ENCODE measurements at places on chromosomes 1 and 21.
A peak's percentile ranks its signal among the peaks of the same experiment; 100 is the strongest.

GRCh38 chr1:221272940-221273339, 393.7 kb downstream of the HLX start:
- DNase-seq, result no peak

DNA sequence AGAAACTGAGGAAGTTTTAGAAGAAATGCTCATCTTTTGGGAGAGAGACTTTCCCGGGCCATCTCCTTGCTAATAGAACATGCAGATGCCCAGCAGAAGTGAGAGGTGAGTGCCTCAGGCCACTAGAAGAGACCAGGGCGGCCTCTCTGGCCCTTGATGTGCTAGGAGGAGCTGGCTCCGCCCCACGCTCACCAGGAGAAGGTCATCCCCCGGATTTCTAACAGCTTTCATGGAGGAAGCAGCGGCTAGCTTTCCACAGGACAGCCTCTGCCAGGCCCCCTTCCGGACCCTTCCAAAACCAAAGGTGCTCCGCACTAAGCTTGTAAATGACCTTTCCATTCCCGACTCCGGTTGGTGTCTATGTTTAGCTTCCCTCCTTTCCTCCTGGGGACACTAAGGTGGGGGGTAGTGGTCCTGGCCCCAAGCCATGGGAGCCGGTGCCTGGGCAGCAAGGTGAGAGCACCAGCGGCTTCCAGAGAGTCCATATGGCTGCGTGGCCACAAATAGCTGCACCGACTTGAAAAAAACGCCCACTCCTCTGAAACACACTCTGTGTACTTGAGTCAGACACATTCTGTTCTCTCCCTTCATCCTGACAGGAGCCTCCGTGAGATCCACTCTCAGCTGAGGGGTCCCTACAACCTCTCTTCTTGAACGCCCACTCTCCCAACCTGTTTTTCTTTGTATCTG, 249.9 kb downstream of the TNR start:
- no peak for DNase-seq

DNA sequence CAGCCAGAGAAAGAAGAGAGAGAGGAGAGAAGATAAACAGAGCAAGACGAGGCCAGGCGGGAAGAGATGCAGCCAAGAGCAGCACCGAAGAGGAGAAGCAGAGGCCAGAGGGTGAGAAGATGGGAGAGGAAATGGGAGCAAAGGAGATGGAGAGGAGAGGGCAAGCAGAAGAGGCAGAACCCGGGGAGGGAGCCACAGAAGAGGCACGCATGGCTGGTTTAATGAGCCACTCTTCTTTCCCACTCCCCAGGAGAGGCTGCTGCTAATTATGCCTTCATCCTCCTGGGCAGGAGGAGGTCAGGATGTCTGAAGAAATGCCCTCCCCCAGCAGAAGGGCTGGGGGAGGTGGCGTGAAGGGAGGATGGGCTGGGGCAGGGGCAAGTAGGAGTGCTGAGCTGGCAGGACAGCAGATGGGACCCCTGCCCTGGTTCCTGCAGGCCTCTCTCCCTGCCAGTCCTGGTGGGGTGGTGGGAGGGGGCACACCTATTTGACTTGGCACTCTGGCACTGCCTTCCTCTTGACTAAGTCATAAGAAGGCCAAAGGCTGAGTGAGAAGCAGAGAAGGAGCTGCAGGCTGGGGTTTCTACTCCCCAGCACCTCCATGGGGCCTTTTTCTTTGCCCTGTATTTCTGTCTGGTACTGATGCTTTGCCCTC, 32.3 kb downstream of the KIRREL1 start:
- no peak for DNase-seq

DNA sequence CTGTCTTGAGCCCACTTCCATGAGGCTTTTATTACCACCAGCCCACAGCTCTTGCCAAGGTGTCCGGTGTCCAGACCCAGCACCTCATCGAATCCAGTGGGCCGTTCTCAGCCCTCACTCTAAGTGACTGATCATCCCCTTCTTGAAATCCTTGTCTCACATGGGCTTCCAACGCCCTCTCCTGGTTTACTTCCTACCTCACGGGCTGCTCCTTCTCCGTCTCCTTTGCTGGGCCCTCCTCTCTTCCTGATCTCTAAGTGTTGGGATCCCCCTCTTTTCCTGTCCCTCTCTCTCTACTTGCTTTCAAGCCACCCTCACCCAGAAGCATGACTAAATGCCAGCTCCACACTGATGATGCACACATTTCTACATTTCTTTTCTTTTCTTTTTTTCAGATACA, 9.0 kb upstream of the RHBG start:
- DNase-seq, result peak; percentile 53

DNA sequence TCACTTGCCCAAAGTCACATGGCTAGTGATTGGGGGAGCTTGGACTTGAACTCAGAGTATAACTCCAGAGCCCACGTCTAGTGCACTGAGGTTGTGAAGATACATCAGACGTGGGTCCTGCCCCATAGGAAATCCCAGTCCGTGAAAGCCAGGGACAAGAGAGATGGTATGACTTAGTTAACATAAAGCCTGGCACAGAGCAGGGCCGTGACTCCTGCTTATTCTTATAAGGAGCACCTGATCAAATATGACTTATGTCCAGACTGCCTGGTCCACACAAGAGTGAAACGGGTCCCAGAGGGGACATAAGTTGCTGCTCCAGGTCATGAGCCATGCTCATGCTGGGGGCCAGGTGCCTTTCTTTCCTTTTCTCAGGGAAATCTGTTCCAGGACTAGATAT, 166.3 kb upstream of the USP24 start:
- DNase-seq, result no peak

GRCh38 chr1:233006108-233006507, 55.7 kb downstream of the NTPCR start:
- DNase-seq, result no peak

DNA sequence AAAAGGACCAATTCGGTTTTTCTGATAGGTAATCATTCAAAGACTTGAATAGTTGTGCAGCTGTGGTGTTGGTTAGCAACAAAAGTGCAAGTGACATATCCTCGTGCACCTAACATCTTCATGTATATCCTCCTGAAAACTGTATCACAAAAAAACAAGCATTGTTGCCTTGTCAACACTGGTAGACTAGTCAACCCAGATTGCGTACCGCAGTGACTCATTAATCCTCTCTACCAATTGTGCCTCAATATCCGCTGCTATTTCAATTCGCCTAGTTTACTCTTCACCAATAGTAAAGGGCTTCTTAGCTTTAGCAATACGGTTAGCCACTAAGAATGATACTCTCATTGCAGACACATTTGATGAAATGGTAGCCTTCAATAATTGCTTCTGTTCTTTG, 3.5 kb downstream of the HHAT start:
- DNase-seq, result no peak

- DNase-seq, result no peak
Observed at GRCh38 chr1:5865774-5866173, 126.5 kb downstream of the NPHP4 start.

DNA sequence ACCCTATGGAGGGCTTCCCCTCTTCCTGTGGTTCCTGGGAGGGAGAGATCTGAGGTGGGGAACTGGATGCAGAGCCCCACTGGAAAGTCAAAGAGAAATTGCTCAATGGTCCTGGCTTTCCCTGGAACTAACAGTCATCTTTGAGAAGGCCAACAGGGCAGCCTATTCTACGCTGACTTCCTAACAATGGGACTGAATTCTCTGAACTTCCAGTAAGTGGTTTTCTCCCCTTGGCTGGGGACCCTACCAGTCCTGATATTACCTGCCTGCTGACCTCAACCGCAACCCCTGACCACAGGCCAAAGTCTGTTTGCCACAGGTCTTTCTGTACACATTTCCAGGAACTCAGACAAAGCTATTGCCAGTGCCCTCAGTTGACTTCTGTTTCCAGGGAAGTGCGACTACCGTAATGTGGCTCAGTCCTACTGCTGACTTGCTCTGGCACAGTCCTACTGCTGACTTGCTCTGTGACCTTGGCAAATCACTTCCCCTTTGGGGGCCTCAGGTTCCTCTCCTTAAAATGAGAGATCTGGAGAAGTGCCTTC, 55.3 kb downstream of the C8B start:
- no peak for DNase-seq

DNA sequence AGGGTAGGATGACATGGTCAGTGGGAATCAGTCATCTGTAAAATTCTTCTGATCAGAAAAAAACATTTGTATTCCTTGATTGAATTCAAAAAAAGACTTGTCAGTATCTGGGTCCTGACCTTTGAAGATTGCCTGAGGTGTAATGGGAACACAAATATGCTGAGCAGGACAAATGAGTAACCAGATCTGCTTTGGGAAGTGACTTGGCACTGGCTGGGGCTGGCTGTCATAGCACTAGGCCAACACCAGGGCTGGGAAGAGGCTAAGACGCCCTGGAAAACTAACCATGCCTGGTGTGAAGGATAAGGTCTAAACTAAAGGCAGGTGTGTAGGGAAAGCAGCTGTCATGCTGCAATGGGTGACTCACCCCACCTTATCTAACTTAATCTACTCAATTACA, 452.9 kb upstream of the BEND5 start:
- DNase-seq, result no peak

- DNase-seq, result no peak
Observed at GRCh38 chr1:54818461-54819194, 17.5 kb upstream of the TTC22 start.

- DNase-seq, result peak; percentile 23
Observed at GRCh38 chr1:180309338-180309737, 79.3 kb downstream of the LHX4 start.

GRCh38 chr1:18978706-18979105, 22.2 kb upstream of the IFFO2 start:
- DNase-seq, result no peak

Data from COLO829 (cell line).